ENCODE measurements at places on chromosomes 2 and 18.

DNA sequence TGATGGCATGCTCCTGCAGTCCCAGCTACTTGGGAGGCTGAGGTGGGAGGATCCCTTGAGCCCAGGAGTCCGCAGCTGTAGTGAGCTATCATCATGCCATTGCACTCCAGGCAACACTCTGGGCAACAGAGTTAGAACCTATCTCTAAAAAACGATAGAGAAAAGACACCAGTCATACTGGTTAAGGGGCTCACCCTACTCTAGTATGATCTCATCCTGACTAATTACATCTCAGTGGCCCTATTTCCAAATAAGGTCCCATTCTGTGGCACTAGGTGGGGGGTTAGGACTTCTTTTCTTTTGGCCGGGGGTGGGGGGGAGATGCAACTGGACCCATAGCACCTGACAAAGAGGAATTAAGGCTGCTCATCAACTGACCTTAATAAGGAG lies 163.2 kb upstream of the NCK2 start:
- no peak for DNase-seq

- no peak for DNase-seq
Measured at GRCh38 chr2:10348891-10349290, 46.2 kb downstream of the HPCAL1 start.

GRCh38 chr18:53991202-53991601 lies 233.3 kb downstream of the MBD2 start:
- no peak for DNase-seq

- DNase-seq, result no peak
Measured at GRCh38 chr2:150938527-150938926, 323.1 kb downstream of the RBM43 start.

DNA sequence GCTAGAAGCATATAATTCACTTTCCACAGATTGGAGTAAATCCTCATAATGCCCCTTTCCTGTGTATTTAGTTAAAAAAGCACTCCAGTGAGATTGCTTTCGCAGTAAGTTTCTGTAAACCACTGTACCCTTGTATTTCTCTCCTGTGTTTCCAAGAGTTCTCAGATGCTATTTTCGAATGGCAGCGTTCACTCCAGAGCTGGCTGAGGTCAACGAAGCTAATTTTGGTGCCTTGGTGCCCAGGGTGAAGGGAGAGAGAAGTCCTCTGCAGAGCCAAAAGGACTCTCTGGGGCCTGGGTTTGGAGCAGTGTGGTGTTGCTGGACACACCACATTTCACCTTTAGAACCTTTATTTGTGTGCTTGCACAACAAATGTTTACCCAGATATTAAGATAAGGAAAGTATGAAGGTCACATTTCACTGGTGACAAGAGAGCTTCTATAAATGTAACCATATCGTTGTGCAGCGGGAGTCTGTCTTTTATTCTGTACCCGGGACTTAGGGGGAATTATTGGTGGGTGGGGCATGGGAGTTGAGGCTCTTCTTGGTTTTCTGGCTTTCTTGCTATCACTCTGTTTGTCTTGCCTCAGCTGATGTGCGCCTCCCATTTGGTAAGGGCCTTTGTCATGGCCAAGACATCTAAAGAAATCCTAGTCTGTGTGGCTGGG lies 9.9 kb downstream of the EPAS1 start:
- no peak for DNase-seq

DNA sequence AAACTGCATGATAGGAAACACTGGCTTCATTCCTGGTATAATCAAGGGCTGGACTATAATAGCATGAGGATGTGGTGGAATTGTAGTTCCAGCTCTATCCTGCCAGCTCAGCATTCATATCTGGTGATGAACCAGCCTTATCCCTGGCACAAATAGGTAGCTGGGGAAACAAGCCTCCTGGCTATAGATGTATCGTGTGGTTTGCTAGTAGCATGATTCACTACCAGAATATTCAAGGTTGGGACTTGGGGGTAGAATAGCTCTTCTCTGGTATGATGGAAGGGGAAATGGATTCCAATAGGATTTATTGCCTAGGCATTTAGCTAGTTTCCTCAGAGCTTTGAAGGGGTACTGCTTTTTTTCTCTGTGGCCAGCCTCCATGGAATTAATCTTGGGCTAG lies 532.8 kb downstream of the FBXO15 start:
- DNase-seq, result no peak

DNA sequence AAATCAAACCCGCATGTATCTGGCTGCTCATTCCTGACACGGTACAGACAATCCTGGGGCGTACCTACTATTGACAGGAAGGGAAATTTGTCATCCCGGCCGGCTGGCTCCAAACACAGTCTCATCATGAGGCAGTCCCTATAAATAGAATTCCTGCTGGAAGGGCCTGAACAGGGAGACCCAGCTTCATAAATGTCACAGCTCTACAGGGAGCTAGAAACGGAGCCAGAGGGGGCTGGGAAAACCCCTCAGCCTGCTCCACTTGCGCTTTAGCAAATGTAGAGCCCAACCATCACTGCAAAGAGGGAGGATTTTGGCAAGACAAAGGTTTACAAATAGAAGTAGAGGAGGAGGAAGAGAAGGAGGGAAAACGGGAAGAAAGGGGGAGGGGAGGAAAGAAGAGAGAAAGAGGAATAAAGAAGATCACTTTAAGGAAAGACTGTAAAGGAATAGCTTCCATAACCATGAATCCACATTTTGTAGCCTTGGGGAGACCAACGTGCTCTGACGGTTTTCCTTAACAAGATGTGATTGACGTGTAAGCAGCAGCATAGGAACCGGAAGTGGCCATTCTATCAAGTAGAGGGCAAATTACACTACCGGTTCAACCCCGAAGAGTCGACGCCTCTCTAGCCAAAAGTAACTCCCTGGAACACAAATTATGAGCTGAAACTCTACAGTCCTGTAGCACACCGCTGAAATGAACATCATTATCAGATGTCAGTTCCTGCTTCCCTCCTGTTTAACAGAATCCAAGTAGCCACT lies 56.8 kb upstream of the TTN start:
- no peak for DNase-seq

GRCh38 chr2:238567067-238567855 lies 140.5 kb downstream of the ASB1 start:
- DNase-seq, result no peak

DNA sequence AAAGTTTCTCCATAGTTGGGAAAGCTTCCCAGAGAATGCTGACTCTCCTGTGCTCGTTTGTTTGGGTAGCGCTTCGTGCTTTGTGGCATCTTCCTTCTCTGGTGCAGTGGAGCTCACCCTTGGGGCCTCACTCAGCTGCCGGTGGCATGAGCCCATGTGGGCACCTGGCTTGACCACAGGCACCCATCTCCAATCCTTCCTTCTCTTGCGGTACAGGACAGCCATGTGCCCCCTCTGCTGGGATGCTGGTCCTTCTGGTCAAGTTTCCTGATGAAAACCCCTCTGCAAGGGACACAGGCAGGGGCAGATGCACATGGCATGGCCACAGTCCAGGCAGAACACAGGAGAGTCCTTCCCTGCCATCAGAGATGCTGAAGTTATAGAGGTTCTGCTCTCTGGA lies 555.9 kb upstream of the HS6ST1 start:
- DNase-seq, result no peak

DNA sequence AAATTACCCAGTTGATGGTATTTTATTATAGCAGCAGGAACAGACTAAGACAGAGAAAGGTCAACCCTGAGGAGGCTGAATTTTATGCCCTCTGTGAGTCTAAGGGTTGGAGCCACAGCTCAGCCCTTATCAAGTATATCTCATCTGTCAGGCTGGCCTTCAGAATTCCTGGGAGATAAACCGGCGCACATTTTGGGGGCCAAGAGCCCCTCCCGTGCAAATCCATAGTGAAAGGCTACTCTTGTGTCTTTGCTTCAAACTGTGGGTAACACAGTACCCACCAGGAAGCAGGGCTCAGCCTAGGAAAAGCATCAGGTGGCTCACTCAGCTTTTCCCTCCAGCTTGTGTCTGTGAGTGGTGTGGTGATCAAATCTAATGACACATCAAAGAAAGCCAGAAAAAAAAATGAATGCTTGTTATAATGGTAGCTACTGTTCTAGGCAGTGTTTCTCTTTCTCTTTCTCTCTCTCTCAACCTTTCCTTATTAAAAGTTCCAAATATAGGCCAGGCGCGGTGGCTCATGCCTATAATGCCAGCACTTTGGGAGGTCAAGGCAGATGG lies 25.0 kb upstream of the ASXL2 start:
- no peak for DNase-seq

GRCh38 chr2:51424418-51424817 lies 392.5 kb upstream of the NRXN1 start:
- no peak for DNase-seq

- DNase-seq, result no peak
Measured at GRCh38 chr18:69894467-69894866, 53.2 kb downstream of the CD226 start.

GRCh38 chr2:134932864-134933526 lies 14.4 kb downstream of the CCNT2 start:
- no peak for DNase-seq

- DNase-seq, result no peak
Measured at GRCh38 chr18:44700652-44701051, 20.0 kb downstream of the SETBP1 start.

GRCh38 chr2:221504905-221505304 lies 67.2 kb downstream of the EPHA4 start:
- DNase-seq, result no peak

GRCh38 chr2:48203668-48204067 lies 297.4 kb upstream of the FBXO11 start:
- no peak for DNase-seq

- no peak for DNase-seq
Measured at GRCh38 chr2:70044290-70045040, 42.8 kb upstream of the PCBP1 start.

- DNase-seq, result no peak
Measured at GRCh38 chr2:128664499-128664971, 345.9 kb upstream of the HS6ST1 start.

DNA sequence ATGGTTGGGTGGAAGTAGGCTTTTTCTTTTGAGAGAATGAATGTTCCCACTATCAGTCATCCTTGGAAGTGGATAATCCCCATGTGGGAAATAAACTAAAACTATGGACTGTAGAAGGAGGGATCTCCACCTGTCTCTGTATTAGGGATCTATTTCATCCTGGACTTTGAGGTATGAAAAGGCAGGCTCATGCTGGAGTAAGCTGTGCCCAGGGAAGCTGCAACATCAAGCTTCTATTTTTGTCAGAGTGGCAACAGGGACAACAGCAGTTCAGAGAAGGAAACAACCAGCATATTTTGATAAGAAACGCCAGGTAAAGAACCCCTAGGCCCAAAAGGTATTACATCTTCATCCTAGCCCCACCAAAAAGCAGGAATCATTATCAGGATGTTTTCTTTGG lies 122.0 kb downstream of the MDH1 start:
- DNase-seq, result no peak

DNA sequence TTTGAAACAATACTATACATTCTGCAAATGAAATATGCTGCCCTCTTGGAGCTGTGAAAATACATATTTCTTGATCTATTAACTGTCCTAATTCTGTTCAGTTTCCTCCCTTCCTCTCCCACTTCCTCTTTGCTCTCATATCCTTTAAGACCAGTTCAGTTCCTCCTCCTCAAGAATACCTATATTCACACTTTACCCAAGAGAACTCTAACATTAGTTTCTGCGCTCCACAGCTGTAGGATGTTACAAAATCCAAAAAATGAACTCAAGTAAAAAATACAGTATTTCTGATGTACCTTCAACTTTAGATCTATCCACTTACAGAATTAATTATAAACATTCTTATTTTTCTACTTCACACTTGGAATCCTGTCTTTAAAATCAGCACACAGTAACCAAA lies 5.4 kb downstream of the ITSN2 start:
- no peak for DNase-seq

DNA sequence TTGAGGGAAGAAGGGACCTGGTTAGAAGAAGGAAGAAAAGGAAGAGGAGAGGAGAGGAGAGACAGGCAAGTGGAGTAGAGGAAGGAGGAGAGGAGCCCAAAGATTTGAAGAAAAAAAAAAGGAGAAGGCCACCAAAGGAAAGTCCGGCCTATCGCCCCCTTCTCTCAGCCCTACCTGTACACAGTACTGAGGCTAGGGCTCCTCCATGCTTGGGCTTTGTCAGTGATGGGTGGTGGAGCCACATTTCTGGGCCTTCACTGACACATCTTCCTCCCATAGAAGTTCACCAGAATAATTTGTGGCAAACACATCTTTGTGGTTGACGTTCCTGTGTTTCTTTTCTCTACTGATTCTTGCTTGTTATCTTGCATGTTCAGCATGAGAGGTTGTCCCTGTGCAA lies 125.4 kb downstream of the DTNA start:
- no peak for DNase-seq
